ENCODE measurements at places on chromosomes 13 and 19.

GRCh38 chr13:99911965-99912566 lies 59.5 kb downstream of the ZIC5 start:
- DNase-seq, result no peak

- DNase-seq, result peak; percentile 12
Observed at GRCh38 chr19:52453324-52454094, at the start of gene ZNF578. Gene ZNF578, plus strand, starts transcription at chr19:52453553. Its CDS starts 48,293 bp downstream, at chr19:52501846.

DNA sequence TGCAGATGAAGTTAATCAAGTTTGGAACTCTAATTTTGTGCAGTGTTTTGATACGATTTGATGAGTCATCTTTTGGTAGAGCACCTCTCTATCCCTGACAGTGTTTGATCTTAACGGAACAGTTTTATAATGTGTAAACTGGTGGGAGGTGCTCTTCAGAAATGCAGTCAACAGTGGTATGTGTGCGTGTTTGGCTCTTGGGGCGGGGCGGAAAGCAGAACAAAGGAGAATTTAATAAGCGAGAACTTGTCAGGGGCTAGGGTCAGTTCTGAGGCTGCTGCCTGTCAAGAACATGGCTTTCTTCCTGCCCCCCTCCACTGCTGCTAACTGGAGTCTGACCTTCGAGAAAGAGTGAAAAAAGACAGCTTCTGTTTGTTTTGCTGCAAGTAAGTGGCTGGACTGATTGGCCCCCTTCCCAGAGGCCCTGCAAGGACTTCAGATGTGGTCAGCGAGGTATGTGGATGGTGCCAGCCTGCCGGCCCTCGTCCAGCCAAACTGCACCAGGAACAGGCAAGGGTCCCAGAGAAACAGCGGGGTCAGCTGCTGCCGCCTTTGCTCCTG lies 40.8 kb downstream of the BBC3 start:
- DNase-seq, result peak; percentile 42

GRCh38 chr13:99691552-99691951 lies 190.3 kb downstream of the TM9SF2 start:
- DNase-seq, result no peak

DNA sequence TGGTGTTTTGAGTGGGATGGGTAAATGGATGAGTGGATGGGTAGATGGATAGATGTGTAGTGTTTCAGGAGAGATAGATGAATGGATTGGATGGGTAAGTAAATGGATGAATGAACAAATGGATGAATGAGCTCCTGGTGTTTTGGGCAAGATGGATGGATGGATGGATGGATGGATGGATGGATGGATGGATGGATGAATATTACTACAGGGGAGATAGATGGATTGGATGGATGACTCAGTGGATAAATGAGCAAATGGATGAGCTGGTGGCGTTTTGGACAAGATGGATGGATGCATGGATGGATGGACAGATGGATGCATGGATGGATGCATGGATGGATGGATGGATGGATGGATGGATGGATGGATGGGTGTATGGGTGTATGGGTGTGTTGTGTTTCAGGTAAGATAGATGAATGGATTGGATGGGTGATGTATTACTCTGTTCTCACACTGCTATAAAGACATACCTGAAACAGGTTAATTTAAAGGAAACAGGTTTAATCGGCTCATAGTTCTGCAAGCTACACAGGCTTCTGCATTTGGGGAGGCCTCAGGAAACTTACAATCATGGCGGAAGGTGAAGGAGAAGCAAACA lies 12.3 kb downstream of the ZSWIM4 start:
- no peak for DNase-seq

DNA sequence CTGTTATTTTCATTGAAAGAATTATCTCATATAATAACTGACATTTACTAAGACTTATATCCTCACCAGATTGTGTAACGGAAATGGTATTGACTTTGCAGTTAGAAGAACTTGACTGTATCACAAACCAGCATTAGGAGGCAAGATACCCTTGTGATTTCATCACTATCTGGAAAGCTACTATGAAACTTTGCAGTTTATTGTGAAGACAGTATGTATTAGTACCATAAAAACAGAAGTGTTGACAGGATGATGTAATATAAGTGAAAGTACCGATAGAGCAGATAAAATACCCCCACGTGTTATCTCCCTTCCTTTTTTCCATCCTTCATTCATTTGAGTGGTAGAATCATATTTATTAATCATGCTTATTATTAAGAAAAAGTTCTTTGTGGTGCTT lies 365.7 kb upstream of the KLHL1 start:
- no peak for DNase-seq

DNA sequence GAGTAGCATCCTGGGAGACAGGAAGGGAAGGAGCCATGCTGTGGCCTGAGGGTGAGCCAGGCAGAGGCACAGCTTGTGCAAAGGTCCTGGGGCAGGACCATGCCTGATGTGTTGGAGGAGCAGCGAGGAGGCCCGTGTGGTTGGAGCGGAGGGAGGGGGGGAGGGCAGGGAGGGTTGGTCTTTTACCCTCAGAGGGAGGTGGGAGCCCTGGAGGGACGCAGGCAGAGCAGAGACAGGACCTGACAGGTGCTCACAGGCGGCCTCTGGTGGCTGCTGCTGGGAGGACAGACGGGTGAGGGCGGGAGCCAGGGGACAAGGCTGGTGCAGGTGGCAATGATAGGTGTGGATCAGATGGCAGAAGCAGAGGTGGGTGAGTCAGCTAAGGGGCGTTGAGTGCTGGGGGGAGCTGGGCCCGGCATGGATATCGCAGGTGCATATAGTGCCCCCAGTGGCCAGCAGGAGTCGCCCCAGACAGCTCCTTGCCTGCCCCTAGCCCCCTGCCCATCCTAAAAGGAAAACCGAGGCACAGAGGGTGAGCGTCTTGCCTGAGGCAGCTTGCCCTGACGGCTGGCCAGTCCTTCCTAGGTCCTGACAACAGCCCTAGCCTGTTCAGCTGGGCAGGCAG lies 9.8 kb upstream of the GNA15 start:
- DNase-seq, result peak; percentile 75

DNA sequence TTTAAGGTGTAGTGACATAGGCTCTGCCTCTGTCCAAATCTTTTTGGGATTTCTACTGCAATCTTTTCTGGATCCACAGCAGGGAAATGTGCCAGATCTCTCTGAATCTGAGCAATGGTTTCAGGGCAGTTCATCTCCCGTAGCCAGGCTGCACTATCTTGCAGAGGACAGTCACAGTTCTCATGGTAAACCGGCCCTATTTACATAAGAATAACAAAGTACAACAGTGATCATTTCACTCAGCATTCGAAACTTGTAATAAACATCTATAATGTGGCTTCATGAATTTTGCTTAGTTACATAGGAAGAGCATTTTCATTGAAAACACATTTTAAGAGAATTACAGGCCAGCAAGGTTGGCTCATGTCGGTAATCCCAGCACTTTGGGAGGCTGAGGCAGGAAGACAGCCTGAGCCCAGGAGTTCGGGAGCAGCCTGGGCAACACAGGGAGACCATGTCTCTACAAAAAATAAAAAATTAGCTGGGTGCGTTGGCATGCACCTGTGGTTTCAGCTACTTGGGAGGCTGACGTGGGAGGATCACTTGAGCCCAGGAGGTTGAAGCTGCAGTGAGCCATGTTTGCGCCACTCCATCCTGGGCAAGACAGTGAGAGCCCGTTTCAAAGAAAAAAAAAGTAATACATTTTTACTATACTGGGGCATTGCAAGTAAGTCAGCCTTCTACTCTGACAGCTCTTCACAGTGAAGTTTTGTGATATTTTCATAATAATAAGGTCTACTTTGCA lies 5.0 kb downstream of the POGLUT2 start:
- DNase-seq, result no peak

DNA sequence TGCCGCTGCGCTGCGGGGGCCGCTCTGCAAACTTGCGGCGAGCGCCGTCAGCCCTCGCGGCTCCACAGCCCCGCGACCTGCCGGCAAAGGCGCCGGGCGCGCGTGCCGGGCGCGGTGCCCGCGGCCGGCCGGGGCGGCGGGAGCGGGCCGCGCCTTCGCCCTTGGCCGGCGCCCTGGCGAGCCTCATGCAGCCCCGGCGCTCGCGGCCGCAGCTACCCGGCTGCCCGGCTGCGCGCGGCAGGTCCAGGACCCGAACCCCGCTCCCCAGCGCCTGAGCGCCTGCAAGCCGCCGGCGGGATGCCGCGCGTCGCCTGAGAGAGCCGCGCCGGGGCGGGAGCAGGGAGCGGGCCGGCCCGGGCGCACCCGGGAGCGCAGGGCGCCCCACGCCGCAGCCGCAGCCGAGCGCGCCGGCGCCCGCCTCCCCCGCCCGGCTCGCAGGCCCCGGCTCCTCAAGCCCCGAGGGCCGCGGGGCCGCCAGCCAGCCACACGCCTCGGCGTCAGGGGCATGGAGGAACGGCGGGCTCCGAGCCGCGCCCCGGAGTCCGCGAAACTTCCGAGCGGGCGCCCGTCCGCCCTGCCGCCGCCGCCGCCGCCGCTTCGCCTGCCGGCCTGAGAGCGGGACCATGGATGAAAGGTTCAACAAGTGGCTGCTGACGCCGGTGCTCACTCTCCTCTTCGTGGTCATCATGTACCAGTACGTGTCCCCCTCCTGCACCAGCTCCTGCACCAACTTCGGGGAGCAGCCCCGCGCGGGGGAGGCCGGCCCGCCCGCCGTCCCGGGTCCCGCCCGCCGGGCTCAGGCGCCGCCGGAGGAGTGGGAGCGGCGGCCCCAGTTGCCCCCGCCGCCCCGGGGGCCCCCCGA lies 564 bp downstream of the HS6ST3 start:
- DNase-seq, result no peak

DNA sequence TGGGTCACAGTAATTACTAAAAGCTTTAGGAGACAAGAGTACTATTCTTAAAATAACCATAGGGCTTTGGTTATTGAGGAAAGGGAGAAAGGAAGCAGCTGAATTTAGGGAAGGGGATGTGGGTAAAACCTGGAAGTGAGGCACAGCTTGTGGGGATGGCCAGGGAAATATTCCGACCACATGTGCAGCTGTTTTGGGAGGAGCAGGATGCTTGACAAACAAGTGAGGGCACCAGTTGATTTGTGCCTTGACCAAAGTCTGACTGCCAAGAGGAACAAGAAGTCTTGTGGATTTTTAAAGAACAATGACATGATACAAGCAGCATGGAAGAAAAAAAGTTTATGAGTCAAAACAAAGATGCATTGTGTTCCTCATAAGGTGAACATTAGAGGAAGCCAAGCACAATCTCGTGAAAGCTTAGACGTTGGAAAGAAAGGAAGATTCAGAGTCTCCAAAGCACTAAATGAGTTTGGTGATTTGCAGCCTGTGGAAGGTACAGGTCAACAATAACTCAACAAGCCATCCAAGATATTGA lies 108.5 kb upstream of the GPC6 start:
- DNase-seq, result no peak

GRCh38 chr19:7917267-7918061 lies 2.7 kb upstream of the SNAPC2 start:
- peak; percentile 45 for DNase-seq

DNA sequence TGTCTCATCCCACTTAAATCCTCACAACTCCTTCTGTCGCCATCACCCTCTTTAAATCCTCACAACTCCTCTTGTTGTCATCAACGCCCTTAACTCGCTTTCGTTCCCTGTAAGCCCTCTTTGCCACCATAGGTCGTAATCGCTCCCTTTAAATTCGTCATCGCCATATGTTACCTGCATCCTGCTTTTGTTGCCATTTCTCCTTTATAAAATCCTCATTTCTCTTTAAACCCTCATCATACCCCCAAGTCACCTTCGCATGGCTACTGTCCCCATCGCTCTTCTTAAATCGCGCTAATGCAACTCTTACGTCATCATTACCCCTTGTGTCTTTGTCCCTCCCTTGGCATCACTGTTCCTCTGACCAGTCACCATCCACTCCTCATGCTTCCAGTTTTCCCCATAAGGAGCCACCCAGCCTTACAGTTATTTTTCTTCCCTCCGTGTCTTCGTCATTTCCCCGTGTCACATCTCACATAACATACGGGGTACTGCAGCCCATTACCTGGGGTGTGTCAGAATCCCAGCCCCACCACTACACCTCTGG lies 539 bp downstream of the PLD3 start:
- DNase-seq, result no peak
